Fibroblast of skin of right biceps (primary cell): ENCODE measurements at places on chromosomes 1 and 21.

GRCh38 chr1:14678011-14678638 lies 79.6 kb downstream of the KAZN start:
- no peak for DNase-seq

DNA sequence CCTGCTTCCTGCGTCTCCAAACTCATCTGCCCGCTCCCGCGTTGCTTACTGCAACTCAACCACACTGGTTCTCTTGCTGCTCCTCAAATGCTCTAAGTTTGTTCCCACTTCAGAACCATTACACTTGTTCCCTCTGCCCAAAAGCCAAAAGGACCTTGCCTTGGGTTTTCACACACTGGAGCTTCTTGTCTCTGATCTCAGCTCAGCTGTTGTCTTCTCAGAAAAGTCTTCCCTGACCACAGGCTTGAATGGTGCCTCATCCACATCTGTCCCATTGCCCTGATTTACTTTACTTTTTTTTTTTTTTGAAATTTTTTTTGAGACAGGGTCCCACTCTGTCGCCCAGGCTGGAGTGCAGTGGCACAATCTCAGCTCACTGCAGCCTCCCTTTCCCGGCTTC lies 44.3 kb upstream of the SYT14 start:
- no peak for DNase-seq

DNA sequence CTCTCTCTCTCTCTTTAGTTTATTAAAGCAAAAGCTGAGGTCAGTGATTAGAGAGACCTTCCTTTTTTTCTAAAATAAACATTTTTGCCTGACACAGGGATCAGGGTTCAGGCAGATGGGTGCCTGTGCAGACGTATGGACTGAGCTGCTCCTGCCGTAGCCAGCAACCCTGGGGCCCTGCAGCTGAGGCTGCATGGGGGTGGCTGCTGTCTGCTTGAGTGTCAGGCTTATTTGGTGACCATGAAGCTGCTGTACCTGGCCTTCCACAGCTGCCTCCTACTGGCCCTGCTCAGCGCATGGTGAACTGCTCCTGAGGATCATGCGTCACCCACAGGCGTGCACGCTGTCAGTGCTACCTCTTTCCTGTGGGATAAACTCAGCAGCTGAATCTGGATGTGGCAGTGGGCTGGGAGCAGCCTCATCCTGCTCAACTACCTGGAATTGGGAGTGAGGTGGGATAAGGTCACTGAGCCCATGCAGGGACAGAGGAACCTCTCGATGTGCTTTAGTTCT lies 35.1 kb downstream of the GNG4 start:
- no peak for DNase-seq

DNA sequence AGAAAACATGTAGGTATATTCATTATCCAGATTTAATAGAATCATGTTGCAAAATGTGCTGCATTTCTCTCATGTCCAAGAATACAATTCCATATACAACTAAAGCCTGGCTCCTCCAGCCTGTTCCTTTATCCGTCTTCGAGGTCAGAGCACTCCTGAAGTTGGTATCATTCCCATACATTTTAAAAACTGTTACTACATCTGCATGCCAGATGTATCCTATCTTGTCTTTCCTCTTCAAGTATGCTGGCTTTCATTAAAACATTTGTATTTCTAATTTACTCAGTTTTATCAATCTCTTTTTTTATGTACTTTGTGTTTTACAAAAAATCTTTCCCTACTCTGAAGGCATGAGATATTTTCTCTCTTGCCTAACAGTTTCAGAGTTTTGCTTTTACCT lies 536.6 kb upstream of the USP24 start:
- peak; percentile 6 for DNase-seq

DNA sequence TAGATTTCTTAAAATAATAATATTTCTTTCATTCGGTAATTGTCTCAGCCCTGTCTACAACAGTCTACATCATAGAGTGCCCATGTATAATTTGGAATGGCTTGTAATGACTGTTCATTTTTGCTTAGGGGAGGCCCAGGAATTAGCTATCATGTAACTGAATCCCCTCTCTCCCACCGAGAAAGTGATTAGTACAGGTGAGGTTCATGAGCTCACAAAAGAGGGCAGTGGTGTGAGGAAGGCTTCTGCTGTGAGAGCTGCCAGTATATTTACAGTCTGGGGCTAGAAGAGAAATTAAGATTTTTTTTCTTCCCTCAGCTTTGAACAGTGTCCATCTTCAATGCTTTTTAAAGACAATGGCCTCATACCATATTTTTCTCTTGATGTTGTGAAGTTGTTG lies 340.7 kb downstream of the ADGRL2 start:
- no peak for DNase-seq

DNA sequence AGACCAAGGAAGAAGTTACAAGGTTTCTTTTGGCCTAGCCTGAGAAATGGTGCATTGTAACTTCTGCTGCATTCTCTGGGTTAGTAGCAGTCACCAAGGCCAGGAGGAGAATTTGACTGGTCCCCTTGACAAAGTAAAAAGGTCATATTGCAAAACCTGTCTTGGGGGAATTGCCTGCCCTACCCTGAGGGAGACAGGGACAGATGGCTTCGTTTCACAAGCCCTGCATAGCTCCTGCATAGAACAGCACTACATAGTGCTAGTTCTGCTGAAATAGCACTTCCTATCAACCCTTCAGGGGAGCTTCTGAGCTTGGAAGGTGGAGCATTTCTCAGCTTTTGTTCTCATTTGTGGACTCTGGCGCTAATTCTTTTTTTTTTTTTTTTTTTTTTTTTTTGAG lies 20.4 kb upstream of the AK2 start:
- no peak for DNase-seq

GRCh38 chr1:161350671-161351070 lies 17.0 kb downstream of the CFAP126 start:
- DNase-seq: no peak
